AG04450 (cell line): ENCODE measurements at places on chromosomes 1 and 21.
A peak's percentile ranks its signal among the peaks of the same experiment; 100 is the strongest.

- DNase-seq, result no peak
Observed at GRCh38 chr1:169461390-169462000, 24.2 kb downstream of the SLC19A2 start.

- DNase-seq, result no peak
Observed at GRCh38 chr1:188061881-188062280, 1233.1 kb downstream of the PLA2G4A start.

- no peak for DNase-seq
Observed at GRCh38 chr1:185495898-185496297, 178.9 kb upstream of the IVNS1ABP start.

DNA sequence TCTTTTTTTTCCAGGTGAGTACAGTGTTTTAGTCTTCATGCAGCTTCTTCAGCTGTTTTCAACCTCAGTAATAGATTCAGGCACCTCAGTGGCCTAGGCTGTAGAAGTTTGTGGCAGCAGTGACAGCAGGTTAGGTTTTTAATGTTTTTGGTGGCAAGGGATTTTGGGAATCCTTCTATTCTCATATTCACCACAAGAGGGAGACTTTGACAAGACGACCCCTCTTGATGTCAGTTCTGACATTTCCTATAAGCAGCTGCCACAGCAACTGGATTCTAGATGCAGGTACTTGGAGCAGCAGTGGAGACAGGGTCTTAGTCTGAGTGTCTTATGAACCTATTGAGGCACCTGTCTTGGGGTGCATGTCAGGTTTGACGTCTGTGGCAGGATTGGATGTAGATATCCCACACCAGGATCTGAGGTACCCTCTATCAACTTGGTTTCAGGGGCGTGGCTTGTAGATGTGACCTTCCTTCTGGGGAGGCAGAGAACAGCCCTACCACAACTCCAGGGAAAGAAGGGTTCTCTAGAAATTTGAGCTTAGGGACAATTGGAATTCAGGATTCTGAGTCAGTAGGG is 1104.2 kb upstream of the TMPRSS15 start:
- no peak for DNase-seq

DNA sequence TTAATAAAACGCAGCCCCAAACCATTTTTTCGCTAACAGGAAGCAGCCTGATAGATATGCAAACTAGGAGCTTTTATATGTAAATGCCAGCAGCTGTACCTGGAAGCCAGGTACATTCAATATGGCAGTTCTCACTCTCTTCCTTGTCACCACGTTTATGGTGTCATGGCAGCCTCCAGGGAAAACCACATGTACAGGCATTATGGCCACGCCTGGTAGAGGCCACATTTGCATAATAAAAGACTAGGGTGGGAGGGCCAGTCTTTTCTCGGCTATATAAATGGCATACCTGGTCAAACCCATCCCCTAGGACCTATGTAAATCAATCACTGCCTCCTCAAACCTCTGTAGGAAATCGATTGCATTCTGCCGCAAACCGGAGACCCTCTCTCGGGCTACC is 247.5 kb downstream of the NEGR1 start:
- no peak for DNase-seq

DNA sequence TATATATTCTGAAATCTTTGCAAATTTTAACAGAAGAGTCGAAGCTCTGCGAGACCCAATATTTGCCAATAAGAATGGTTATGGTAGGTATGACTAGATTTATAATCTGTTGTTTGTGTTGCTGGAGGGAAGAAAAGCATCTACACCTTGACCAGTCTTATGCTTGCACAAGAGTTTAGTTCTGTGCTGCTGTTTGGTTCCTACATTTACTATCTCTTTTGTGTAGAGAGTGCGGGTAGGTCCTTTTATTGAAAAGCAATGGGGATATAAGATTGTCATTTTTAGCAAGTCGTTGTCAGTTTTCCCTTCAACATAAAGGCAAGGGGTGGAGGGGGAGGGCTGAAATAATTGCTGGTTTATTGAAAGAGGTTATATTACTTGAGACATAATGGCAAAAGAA is 396 bp downstream of the ELAVL4 start:
- DNase-seq, result no peak

GRCh38 chr1:226519135-226519534 is 29.4 kb upstream of the STUM start:
- DNase-seq, result no peak

DNA sequence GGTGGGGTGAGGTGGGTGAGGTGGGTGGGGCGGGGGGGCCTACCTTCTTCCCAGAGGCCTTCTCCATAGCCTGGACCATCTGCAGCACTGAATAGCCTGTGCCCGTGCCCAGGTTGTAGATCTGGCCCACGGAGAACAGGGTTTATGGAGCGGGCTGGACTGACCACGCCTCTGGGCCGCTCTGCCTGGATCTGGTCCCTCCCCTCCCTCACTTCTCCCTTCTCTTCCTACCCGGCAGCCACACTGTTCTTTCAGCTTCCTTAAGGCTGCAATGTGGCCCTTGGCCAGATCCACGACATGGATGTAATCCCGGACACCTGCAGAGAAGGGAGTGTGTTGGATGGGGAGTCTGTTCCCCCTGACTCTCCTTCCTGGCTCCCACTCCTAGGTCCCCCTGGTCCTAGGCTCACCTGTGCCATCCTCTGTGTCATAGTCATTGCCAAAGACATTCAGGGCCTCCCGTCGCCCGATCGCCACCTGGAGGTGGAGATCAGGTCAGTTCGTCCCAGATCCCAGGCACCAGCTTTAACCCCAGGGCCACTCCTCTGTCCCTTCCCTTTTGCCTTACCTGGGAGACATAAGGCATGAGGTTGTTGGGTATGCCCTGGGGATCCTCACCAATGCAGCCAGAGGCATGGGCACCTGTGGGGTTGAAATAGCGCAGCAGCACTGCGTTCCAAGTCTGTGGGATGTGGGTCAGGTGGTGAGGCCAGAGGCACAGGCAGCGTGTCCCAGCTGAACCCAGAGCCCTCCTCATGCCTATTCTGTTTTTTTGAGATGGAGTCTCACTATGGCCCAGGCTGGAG is 3.9 kb downstream of the GALE start:
- no peak for DNase-seq

GRCh38 chr1:8495928-8496401 is 178.1 kb downstream of the SLC45A1 start:
- DNase-seq, result no peak

- DNase-seq, result no peak
Observed at GRCh38 chr1:204304067-204304466, 55.7 kb downstream of the PLEKHA6 start.

DNA sequence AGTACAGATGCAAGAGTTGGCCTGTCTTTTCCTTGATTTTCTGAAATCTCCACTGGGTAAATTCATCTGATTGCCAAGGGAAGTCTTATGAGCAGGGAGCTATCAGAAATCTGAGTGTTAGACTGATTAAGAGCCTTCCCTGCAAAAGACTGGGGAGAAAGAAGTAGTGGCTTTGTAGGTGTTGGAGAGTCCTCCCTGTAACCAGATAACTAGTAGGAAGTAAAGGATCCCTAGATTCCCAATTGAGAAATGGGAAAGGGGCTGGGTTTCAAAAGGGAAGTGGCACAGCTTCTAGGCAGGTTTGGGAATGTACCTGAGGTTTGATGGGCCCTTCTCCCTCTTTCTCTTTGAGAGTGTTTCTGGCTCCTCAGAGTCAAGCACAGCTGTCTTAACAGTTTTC is 2.1 kb downstream of the TLCD4 start:
- DNase-seq, result no peak

DNA sequence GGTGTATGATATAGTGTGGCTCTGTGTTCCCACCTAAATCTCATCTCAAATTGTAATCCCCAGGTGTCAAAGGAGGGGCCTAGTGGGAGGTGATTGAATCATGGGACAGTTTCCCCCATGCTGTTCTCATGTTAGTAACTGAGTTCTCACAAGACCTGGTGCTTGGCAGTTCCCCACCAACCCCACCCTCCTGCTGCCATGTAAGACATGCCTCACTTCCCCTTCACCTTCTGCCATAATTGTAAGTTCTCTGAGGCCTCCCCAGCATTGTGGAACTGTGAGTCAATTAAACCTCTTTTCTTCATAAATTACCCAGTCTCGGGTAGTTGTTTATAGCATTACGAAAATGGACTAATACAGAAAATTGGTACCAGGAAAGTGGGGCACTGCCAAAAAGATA is 1705.3 kb downstream of the NCAM2 start:
- no peak for DNase-seq

DNA sequence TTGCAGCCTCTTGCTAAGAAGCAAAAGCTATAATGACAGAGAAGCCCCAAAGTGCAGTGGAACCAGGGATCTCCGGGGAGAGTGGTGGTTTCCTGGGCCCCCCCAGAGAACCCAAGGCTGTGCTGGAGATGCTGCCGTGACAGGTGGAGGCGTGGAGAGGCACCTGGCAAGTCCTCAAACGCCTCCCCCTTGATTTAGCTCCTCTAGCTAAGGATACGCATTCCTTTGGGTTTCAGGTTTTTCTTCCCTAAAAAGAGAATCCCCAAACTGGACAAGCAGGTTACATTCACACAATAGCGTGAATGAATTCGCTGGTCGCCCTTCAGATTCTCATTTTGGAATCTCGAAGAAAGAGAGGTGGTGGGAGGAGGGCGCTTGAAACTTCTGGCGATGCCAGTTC is 853 bp upstream of the ATP1A1 start:
- DNase-seq, result no peak

DNA sequence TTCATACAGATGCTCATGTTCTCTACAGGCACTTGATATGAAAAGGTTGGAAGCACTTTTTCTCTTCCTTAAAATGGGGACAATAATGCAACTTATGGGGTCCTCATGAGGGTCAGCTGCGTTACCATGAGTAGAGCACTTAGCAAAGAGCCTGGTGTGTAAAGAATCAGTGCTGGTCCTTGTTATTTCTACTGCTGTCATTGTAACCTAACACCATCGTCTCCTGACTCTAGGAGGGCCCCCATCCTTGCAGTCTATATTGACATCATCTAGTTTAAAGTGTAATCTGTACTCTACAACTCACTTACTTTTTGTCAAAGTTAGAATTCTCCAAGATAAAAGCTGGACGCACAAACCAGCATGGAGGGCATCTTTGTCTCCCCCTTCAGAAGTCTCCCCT is 2.4 kb downstream of the CAPN9 start:
- no peak for DNase-seq

DNA sequence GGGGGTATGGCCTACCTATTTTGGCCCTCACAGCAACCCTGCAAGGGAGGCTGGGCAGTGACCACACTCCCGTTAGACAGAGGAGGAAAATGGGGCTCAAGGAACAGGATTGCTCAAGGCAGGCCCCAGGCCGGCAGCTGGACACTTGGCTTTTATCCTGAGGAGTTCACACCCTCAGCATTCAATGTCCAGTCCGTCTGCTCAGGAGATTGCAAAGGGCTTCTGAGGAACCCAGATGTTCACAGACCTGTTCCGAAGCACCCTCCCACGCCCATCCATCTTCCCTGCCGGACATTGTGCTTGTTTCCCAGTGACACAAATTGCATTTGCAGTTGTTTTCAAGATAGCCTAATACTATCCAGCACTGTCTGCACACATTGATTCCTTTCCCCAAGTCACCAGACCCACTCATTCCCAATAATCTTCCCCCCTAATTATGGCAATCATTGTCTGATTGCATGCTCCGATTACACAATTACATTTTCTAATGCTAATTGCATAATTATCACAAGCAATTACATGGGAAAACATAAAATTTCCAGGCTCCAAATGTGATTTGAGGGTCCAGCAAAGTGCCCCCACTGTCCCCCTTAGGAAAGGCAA is 4.3 kb upstream of the UBL4B start:
- no peak for DNase-seq

DNA sequence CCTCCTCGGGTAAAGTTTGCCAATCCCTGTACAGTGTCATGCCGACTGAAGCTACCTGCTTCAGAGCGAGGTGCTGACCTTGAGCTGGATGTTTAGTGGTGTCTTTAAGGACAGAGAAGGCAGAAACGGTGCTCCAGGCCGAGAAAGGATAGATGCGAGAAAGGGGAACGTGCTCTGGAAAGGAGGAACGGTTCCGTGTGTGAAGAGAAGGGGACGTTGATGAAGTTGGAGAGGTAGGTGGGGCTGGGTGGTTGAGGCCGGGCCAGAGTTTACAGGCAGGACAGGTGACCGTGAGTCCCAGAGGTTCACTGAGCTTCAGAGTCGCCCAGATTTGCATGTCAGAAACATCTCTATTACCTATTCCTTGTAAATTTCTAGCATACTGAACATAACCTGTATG is 90.7 kb downstream of the SCCPDH start:
- no peak for DNase-seq

- DNase-seq, result peak; percentile 93
Observed at GRCh38 chr1:12649971-12650421, 6.1 kb downstream of the AADACL4 start.

DNA sequence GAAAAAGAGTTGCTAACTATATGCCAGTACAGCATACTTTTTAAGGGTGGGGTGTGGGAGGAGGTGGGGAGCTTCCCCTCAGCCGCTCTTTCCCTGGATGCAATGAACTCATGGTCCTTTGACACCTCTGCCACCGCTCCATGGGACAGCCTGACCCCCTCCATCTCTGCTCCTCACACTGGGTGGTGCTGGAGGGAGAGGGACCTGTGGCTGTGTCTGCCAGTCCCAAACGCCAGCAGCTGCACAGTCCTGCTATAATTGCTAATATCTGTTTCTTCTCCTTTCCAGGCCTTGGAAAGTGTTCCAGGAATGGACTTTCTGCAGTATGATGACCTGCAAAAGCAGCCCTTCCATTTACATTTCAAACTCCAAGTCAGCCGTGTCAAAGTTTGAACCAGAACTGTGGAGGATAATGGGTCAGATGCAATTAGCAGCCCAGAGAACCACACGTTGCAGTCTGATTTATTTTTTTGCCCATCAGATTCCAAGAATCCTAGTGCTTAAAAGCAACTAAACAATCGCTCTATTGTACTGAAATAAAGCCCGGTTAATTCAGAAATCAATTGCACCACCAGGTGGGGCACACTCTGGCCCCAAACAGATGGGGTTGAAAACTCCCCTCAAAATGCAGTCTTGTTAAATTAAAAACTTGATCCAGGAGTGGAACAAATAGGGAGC is 160.7 kb upstream of the LMO4 start:
- no peak for DNase-seq

DNA sequence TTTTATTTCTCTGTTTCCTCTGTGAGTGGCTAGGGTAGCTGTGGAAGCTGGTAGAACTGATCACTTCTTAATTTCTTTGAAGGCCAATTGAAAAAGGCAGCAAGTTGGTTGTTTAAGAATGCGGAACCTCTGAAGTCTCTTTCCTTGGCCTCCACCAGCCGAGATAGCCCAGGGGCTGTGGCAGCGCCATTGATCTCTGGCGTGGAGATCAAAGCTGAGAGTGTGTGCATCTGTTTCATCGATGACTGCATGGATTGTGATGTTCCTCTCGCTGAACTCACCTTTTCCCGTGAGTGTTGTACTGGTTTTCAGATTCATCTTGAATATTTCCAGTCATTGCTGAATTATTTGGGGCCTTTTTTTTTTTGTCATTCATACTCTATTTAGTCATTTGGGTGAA is 97.7 kb downstream of the VPS13D start:
- no peak for DNase-seq

- DNase-seq, result no peak
Observed at GRCh38 chr1:185427264-185427663, 110.2 kb upstream of the IVNS1ABP start.
